ENCODE measurements at places on chromosomes 4 and X. TPM values are rescaled to one million over a fixed set of nuclear protein-coding genes. Genes with fewer than 3 reads are reported as not detected.

SAGE1 gene
- 20.4 TPM for total RNA-seq

TMPRSS11B gene
- not detected for total RNA-seq

- DNase-seq: no peak
Observed at GRCh38 chrX:2664502-2664901, 26.6 kb upstream of the CD99 start.

- DNase-seq: no peak
Observed at GRCh38 chr4:48205107-48205506, 64.5 kb downstream of the TEC start.

GRCh38 chr4:56767567-56767966 is 53.9 kb downstream of the SPINK2 start:
- DNase-seq: no peak

USP11 gene
- 37.5 TPM for total RNA-seq

TMSB15C gene
- total RNA-seq: 0.24 TPM

DNA sequence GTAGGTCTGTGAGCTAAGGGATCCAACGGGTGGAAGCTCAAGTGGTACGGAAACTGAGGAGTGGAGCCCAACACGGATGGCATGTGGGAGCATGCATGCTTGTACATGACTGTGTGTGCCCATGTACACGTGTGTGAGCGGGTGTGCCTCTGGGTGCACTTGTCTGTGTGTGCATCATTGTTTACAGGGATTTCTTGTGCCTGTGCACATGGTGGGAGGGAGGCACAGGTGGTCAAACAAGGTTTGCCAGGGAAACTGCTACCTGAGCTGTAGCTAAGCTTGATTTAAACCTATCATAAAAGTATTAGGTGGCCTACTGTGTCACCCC is 122.5 kb upstream of the MAMLD1 start:
- no peak for DNase-seq

HHIP gene
- total RNA-seq: 0.05 TPM

- DNase-seq: no peak
Observed at GRCh38 chrX:94743478-94743877, 1069.5 kb downstream of the FAM133A start.

DNA sequence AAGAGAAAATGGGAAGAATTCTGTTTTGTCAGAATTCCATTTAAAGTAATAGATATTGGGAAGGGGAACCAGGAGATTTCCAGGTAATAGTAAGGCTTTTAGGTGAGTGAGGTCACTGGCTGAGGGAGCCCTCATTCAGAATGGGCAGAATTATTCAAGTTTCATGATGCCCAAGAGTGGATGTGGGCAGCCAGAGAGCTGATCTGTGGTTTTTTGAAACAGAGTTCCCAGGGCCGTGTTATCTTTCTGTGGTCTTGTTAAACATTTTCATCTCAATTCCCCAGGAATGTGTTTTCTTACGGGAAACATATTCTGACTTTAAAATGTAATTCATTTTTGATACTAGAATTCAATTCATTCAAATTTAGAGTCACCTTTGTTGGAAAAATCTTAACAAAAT is 182.0 kb upstream of the AADAT start:
- no peak for DNase-seq

TREX2 gene
- total RNA-seq: 0.40 TPM

GRCh38 chrX:97587171-97587570 is 703.5 kb downstream of the RPA4 start:
- DNase-seq: no peak

GRCh38 chrX:132433001-132433400 is 55.8 kb downstream of the MBNL3 start:
- DNase-seq: no peak

DNA sequence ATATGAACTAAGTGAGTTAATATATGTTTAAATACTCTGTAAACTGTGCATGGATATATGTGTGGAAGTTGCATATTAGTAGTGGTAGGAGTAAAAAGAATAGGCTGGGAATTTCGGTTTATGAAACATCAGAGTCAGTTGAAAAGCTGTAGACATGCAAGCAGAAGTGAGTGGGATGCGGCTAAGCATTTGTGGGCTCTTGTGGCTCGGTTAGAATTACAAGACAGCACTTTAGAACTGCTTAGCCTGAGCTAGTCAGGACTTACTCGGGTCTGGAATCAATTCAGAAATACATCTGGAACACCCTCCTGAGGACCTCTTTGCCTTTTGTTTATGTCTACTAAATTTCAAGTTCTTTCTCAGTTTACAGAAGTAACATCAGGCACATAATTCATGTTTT is 93.6 kb downstream of the AFF2 start:
- no peak for DNase-seq

- no peak for DNase-seq
Observed at GRCh38 chr4:113643505-113643904, 118.0 kb downstream of the CAMK2D start.

IL13RA2 gene
- total RNA-seq: 206 TPM

GRCh38 chrX:38117485-38117884 is 103.2 kb downstream of the SRPX start:
- no peak for DNase-seq

DNA sequence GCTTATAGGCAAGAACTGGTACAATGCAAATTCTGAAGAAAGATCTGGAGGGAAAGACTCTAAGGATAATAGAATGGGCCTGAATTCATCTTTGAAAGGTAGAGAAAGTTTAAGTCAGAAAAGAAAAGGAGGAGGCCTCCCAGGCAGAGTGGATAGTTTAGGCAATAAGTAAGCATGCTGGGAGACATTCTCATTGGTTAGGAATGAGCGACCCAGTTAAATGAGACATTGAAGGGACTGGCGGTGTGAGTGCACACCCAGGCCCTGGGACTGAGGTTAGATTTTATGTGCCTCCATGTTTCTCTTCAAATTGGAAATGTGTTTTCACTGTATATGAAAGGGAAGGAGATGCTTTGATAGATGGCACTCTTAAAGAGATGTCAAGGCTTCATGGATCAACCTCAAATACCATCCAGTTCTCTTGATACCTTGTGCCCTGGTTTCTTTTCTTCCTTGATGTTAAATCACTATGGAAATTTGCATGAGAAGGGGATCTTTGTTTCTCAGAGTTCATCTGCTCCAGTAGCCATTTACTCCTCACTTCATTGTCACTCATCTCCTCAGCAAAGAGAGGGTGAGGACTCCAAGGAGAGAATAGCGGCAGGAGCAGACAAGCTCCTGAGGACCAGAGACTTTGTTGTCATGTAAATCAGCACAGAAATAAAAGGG is 584.2 kb upstream of the INTU start:
- DNase-seq: no peak

DNA sequence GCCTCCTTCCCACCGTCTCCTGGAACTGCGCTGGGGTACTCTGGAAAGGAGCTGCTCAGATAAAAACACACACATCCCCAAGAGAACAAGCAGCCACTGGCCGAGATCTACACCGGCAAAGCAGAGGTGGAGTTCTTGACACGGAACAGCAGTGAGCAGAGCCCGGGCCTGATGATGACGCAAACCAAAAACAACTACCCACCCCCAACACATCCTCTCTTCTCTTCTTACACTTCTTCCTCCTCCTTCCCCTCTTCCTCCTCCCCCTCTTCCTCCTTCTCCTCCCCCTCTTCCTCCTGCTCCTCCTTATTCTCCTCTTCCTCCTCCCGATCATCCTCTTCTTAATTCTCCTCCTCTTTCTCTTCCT is 4.6 kb downstream of the PNMA5 start:
- no peak for DNase-seq

- DNase-seq: peak; percentile 6
Observed at GRCh38 chr4:27412613-27413012, 552.0 kb downstream of the STIM2 start.

- no peak for DNase-seq
Observed at GRCh38 chr4:58214376-58214775, 1104.2 kb upstream of the IGFBP7 start.

SATL1 gene
- total RNA-seq: not detected

GRCh38 chr4:159289682-159290081 is 186.8 kb downstream of the RAPGEF2 start:
- no peak for DNase-seq

ZXDA gene
- 3.2 TPM for total RNA-seq

DNA sequence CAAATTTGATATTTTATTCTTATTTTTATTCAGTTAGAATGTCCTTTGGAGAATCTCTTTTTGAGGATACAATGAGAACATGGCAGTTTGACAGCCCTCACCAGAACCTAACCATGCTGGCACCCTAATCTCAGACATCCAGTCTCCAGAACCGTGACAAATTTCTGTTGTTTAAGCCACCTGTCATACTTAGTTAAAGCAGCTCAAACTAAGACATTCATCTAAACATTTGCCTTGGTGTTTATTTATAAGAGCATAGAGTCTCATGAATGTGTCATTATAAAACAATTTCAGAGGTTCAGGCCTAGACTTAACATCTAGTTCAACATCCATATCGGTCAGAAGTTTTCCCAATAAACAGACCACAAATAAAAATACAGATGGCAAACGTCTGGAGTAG is 125.1 kb upstream of the FUNDC1 start:
- DNase-seq: no peak

- no peak for DNase-seq
Observed at GRCh38 chr4:136644279-136644678, 888.0 kb downstream of the PCDH18 start.

- no peak for DNase-seq
Observed at GRCh38 chr4:54098375-54098774, 1.6 kb upstream of the GSX2 start.

PDE6B gene
- not detected for total RNA-seq

GRCh38 chr4:6506616-6507140 is 34.3 kb upstream of the PPP2R2C start:
- no peak for DNase-seq

GRCh38 chr4:42658261-42658660 is 1.4 kb upstream of the ATP8A1 start:
- no peak for DNase-seq

DNA sequence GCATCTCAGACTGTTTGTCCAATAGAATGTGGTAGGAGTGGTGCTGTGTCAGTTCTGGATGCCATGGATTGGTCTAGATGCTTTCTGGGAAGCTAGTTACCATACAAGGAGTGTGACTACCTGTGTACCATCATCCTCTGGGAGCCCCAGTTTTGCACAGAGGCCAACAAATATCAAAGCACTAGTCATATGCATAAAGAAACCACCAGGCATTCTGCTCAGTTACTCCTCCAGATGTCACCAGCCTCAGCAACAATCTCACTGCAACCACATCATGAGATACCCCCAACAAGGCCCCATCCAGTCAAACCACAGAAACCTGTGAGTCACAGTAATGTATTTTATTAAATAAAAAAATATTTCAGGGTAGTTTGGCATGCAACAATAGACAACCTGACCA is 435.8 kb upstream of the CPEB2 start:
- no peak for DNase-seq

DNA sequence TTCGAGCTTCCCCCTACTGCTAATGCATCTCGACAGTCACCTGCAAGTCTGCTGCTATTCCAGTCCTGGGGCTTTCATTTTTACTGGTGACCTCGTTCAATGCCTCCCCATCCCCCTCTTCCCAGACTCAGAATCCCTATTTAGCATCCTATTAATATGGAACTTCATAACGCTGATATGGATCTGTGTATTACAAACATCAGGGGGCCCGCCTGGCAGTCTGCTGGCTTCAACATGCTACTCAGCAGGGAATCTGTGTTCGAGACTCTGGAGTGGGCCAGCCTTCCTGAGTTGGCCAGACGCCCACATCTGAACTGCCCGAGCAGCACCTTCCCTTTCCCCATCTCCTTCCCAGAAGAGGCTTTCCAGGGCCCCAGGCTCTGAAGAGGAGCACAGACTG is 173.9 kb upstream of the PPARGC1A start:
- no peak for DNase-seq

- DNase-seq: no peak
Observed at GRCh38 chr4:139816856-139817255, 151.2 kb downstream of the MGST2 start.

GRCh38 chr4:15794905-15795304 is 16.8 kb downstream of the CD38 start:
- DNase-seq: no peak

- no peak for DNase-seq
Observed at GRCh38 chrX:44908827-44909226, 35.8 kb downstream of the KDM6A start.

GAGE12J gene
- 37.1 TPM for total RNA-seq

DNA sequence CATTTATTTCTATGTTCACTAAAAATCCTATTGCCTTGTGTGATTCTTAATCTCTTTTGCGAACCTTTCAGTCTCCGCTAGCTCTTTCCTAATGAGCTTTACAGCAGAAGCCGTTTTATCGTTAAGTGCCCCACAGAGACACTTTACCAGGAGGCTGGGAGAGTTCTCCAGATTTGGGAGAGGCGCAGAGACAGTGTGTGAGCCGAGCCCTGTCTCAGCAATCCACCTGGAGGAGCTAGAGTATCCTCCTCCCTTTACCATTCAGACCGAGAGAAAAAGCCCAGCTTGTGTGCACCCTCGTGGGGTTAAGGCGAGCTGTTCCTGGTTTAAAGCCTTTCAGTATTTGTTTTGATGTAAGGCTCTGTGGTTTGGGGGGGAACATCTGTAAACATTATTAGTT is 54.9 kb upstream of the MTM1 start:
- DNase-seq: no peak

DNA sequence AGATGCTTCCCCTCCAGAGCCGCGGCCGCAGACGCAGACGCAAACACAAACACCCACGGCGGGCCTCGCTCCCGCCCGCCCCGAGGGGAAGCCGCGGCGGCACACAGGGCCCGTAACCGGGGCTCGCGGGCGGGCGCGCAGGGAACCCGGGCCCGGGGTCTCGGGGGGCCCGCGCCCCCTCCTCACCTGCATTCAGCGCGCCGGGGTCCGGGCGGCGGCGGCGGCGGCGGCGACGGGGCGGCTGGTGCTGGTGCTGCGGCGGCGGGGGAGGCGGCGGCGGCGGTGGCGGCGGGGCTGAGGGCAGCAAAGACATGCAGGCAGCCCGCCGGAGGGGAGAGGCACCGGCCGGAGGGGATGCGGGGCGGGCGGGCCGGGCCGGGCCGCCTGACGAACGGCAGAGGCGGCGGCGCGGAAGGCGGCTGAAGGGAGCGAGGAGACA is 255 bp upstream of the CNOT6L start:
- DNase-seq: no peak

DNA sequence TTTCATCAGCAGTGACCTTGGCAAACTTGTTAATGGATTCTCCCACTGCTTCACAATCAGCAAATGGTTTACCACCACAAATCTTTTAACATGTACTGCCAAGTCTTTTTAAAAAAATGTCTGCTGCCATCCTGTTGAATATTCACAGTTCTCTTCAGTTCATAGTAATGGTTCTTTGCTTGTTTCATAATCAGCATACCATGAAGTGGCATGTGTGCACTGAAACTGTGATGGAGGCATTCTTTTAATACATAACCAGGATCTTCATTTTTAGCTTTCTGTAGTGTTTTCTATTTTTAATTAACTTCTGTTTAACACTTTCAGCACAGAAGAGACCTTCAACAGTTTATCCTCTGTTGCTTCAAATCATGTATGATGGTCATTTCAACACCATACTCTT is 230.1 kb upstream of the ARSJ start:
- DNase-seq: no peak

- DNase-seq: no peak
Observed at GRCh38 chr4:24952667-24953066, 39.8 kb upstream of the CCDC149 start.

DNA sequence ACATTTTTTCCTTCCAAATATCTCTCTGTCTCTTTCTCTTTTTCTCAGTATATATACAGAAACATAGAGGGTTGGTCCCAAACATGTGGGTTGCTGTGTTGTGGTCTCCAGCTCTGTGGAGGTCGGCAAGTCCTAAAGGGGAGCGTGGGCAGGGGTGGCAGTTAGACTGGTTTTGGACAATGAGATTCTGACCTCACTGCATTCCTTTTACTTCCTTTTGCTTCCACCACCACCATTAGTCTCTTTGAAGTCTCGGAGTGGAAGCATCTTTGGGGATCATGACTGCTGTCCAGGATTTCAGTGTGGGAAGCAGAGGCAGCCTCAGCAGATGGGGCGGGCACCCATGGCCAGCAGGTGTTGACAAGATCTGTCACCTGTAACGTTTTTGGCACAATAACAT is 1091.8 kb downstream of the RAPGEF2 start:
- DNase-seq: no peak

P2RY10 gene
- total RNA-seq: not detected
